ENCODE measurements at places on chromosomes 11 and 22. TPM values are rescaled to one million over a fixed set of nuclear protein-coding genes. Genes with fewer than 3 reads are reported as not detected.

Gene CDC42EP2
- 4.9 TPM for total RNA-seq

Gene CARD10
- 8.0 TPM for total RNA-seq

Gene AIFM3
- 0.25 TPM for total RNA-seq

Gene GGT5
- 7.7 TPM for total RNA-seq

Gene OR52N4
- not detected for total RNA-seq

Gene PPFIA1
- total RNA-seq: 31.2 TPM

Gene DNAJB13
- not detected for total RNA-seq

Gene DMC1
- total RNA-seq: 0.53 TPM

Gene SLC16A8
- total RNA-seq: not detected

Gene OR2AG2
- not detected for total RNA-seq

Gene SLC6A5
- total RNA-seq: not detected

Gene ZNF70
- 3.5 TPM for total RNA-seq

Gene SCARF2
- total RNA-seq: 1.3 TPM

Gene TREH
- not detected for total RNA-seq

Gene OR2D3
- not detected for total RNA-seq

Gene BRD1
- 22.4 TPM for total RNA-seq

Gene ZDHHC8
- 15.8 TPM for total RNA-seq

Gene OR11H1
- not detected for total RNA-seq

Gene MMP7
- not detected for total RNA-seq

Gene ADAMTS15
- 1.9 TPM for total RNA-seq

Gene TSGA10IP
- total RNA-seq: not detected

Gene SELENOM
- total RNA-seq: 45.4 TPM

Gene SORL1
- total RNA-seq: 1.5 TPM

Gene TMEM225
- total RNA-seq: not detected

Gene OR52H1
- total RNA-seq: not detected

Gene SHANK2
- total RNA-seq: 0.17 TPM

Gene NOX4
- total RNA-seq: 1.7 TPM

Gene ANO9
- total RNA-seq: 0.59 TPM

Gene GAL
- not detected for total RNA-seq

Gene TIMP3
- 70.7 TPM for total RNA-seq

Gene OR2AG1
- not detected for total RNA-seq

Gene CCS
- 16.9 TPM for total RNA-seq

Gene SAA2
- 20.1 TPM for total RNA-seq
